Endothelial cell (in vitro differentiated cells): ENCODE measurements at places on chromosomes 16 and 17.
A peak's percentile ranks its signal among the peaks of the same experiment; 100 is the strongest.

GRCh38 chr16:85544016-85544415 is 69.1 kb upstream of the GSE1 start:
- no peak for DNase-seq
- peaks cover 4% of the 10 kb centered on the region for H3K36me3 ChIP-seq
- H3K27ac ChIP-seq, result no peak overlapping the region
- H3K4me3 ChIP-seq, result no peak overlapping the region
- peaks cover 13% of the 10 kb centered on the region for H3K4me1 ChIP-seq

DNA sequence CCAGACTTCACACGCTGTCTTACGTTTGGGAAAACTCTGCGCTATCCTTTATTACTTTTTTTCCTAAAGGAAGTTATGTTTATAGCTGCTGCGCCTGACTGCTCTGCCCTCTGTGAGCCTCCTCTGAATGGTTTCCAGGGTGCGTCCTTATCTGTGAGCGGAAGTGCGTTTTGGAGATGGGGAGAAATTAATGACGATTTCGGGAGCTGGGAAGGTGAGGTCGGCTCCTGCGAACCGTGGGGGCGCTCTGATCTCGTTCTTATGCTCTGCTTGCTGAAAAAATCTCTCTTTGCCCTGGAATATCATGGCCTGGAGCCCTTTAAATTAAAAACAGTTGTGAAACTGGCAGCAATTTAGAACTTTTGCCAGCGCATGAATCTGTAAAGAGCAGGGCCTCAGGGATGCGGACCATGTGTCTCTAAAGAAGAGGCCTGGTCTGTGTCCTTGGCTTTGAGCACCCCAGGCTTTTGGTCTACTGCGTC is 135.7 kb upstream of the ZFHX3 start:
- no peak for DNase-seq
- H3K27me3 ChIP-seq, result no peaks in the 10 kb centered on the region

GRCh38 chr17:73895157-73895556 is 250.9 kb upstream of the SDK2 start:
- H3K27me3 ChIP-seq, result peaks cover 4% of the 10 kb centered on the region
- H3K4me1 ChIP-seq, result no peaks in the 10 kb centered on the region
- no peak for DNase-seq
- H3K4me3 ChIP-seq, result no peak overlapping the region
- no peaks in the 10 kb centered on the region for H3K36me3 ChIP-seq

DNA sequence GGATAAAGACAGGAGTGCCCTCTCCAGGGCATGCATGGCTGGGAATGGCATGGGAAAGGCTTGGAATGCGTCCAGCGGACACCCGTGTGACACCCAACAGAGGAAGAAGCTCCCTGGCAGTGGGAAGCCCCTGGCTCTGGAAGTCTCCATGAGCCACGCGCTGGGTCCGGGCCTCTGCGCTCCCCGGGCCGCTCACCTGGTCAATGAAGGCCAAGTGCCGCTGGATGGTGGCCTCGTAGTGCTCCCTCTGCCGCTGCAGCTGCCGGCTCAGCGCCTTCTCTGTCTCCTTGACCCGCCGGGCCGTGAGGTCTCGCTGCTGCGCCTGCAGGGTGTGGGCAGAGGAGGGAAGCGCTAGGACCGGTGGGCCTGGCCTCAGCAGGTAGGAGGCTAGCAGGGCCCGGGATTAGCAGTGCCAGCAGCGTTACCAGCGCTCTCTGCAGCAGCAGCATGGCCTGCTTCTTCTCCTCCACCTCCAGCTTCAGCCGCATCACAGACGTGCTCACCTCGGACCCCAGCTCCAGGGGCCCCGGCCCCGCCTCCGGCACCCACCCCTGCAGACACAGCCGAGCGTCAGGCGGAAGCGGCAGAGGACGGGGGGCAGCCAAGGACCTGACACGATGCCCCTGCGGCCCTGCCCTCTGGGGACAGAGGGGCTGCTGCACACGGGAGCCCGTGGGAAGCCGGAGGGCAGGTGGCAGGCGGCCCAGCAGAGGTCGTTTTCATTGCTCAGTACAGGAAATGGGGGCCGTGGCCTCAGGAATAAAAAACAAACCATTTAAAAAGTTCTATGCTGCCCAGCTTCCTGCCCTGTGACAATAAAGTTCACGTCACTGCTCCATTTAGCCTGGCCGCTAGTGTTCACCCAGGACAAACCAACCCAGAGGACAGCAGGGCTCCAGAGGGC is 26.0 kb downstream of the CEP131 start:
- peaks cover 4% of the 10 kb centered on the region for H3K27me3 ChIP-seq
- H3K27ac ChIP-seq, result no peak overlapping the region
- no peak for DNase-seq
- H3K4me3 ChIP-seq, result no peak overlapping the region
- peaks cover 5% of the 10 kb centered on the region for H3K4me1 ChIP-seq

- no peak for DNase-seq
- H3K36me3 ChIP-seq, result peaks cover 16% of the 10 kb centered on the region
- no peak overlapping the region for H3K27ac ChIP-seq
- H3K27me3 ChIP-seq, result peaks cover 8% of the 10 kb centered on the region
- no peak overlapping the region for H3K4me3 ChIP-seq
Observed at GRCh38 chr17:74964988-74965622, 7.5 kb downstream of the HID1 start.

DNA sequence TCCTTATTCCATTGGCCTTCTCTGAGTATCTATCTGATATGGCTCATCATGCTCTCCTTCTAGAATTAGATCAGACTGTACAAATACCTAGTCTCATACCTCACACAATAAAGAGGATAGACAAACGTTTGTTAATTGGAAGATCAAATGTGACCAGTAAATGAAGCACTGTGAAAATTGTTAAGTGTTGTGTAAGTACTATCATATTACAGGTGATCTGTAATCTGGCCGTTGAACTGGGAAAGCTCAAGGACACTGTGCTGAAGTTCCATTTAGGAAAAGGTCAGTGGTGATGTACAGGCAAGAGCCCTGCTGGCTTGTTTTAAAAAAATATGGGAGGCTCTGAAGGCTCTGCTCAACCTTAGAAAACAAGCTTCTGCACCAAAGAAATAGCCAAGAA is 38.5 kb upstream of the CORO6 start:
- peaks cover 3% of the 10 kb centered on the region for H3K27me3 ChIP-seq
- H3K36me3 ChIP-seq, result peaks cover 21% of the 10 kb centered on the region
- H3K4me3 ChIP-seq, result peak overlapping the region; percentile 52

DNA sequence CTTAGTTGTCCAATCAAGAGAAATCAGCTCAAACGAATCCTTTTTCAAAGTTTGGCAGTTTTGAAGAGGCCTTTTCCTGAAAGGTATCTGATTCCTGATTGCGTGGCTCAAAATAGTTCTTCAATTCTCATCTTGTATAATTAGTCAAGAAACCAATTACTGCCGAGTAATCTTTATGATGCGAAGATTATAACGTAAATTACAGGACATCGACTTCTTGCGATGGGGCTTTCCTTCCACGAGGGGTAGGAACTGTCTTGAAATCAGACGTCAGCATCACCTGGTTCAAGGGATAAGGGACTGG is 644 bp upstream of the ARL2BP start:
- H3K36me3 ChIP-seq, result peaks cover 17% of the 10 kb centered on the region
- peak overlapping the region; percentile 91 for H3K27ac ChIP-seq
- H3K4me1 ChIP-seq, result peaks cover 5% of the 10 kb centered on the region
- peaks cover 8% of the 10 kb centered on the region for H3K27me3 ChIP-seq
- peak overlapping the region; percentile 91 for H3K4me3 ChIP-seq
- DNase-seq, result no peak

DNA sequence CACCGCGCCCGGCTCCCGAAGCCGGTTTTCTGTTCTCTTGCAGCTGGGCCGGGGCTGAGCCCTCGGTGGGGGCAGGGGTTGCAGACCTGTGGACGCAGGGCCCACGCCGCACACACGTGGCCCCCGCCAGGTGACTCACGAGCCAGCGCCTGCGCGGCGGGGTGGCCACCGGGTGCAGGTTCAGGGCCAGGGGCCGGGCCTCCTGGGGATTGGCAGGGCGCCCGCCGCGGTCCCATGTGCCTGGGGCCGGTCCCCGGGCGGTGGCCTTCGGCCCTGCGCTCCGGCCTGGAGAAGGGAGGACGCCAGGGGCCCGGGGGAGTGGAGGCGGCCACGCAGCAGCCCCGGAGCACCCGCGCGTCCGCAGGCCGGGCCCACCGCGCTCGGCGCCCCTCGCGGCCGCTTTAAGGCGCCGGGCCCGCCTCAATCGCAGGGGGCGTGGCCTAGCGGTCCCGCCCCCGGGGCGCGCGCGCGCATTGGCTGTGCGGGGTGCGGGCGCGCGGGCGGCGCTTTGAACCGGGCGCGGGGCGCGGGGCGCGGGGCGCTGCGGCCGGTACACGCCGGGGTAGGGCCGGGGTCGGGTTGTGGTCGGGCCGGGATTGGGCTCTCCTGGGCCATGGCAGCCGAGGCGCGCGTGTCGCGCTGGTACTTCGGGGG is at the start of gene SLC25A10:
TSS of gene SLC25A10 (plus strand) at position 471 of the 654 bp plus-strand sequence. CDS start at position 614, 143 bp downstream.
- H3K4me1 ChIP-seq, result peaks cover 17% of the 10 kb centered on the region
- peak within 1 kb of the TSS; percentile 37 for H3K27ac ChIP-seq
- peak within 1 kb of the TSS; percentile 89 for H3K4me3 ChIP-seq
- DNase-seq, result peak; percentile 75
- H3K36me3 ChIP-seq, result peaks cover 4% of the 10 kb centered on the region
- H3K27me3 ChIP-seq, result peaks cover 6% of the 10 kb centered on the region

GRCh38 chr17:58758890-58759289 is 3.2 kb downstream of the PPM1E start:
- H3K27ac ChIP-seq, result no peak overlapping the region
- peaks cover 2% of the 10 kb centered on the region for H3K27me3 ChIP-seq
- no peak for DNase-seq

DNA sequence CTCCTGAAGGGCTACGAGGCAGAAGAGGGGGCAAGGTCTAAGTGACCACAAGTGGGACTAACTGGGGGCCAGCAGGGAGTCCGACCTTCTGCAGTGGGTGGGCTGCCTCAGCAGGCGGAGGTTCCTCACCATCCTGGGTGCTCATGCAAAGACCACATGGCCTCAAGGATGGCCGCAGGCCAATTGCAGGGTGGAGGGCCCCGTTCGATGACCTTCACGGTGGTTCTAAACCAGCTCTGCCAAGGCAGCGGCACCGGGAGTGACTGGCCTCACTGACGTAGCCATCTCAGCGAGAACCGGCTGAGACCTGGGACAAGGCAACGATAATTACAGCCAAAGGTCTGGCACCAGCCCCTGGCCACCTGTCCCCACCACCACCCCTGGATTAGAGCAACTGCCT is 5.7 kb downstream of the SMIM5 start:
- no peak overlapping the region for H3K4me3 ChIP-seq
- peaks cover 2% of the 10 kb centered on the region for H3K4me1 ChIP-seq
- DNase-seq, result no peak

DNA sequence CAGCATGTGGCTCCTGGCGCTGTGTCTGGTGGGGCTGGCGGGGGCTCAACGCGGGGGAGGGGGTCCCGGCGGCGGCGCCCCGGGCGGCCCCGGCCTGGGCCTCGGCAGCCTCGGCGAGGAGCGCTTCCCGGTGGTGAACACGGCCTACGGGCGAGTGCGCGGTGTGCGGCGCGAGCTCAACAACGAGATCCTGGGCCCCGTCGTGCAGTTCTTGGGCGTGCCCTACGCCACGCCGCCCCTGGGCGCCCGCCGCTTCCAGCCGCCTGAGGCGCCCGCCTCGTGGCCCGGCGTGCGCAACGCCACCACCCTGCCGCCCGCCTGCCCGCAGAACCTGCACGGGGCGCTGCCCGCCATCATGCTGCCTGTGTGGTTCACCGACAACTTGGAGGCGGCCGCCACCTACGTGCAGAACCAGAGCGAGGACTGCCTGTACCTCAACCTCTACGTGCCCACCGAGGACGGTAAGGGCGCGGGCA is 645 bp downstream of the NLGN2 start:
- DNase-seq, result no peak
- peaks cover 13% of the 10 kb centered on the region for H3K27me3 ChIP-seq
- H3K4me1 ChIP-seq, result peaks cover 28% of the 10 kb centered on the region
- H3K36me3 ChIP-seq, result peaks cover 17% of the 10 kb centered on the region

DNA sequence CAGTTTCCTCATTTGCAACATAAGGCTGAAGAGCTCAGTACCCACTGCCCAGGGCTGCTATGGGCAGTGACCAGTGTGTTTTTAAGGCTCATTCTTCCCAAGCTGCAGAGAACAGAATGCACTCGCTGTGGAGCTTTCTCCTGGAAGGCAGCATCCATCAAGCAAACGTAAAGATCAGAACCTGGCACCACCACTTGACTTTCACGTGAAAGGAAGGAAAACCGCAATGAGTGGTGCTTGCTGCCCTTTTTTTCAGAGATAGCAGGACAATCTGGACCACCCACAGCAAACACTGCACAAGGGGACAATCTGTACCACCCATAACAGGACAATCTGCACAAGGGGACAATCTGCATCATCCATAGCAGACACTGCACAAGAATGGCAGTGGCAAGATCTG is 11.2 kb downstream of the CSNK1D start:
- DNase-seq, result no peak
- H3K4me1 ChIP-seq, result peaks cover 3% of the 10 kb centered on the region
- H3K27ac ChIP-seq, result no peak overlapping the region
- H3K36me3 ChIP-seq, result peaks cover 77% of the 10 kb centered on the region
- peaks cover 1% of the 10 kb centered on the region for H3K27me3 ChIP-seq

DNA sequence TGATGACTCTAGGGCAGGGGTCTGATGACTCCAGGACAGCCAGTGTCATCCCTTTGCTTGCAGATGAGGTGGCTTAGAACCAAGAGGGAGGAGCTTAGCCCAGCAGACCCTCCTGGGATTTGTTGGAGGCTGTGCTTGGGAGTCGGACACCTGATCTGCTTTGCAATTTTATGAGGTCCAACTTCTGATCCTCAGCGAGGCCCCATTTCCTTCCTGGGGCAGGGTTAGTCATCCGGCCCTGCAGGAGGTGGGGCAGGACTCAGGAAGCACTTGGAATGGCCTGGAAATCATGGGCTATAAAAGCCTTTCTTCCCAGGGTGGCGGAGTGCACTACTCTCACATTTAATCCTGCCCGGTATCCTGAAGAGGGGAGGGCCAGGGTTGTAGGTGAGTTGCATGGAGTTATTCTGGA is 168.5 kb downstream of the MSI2 start:
- H3K36me3 ChIP-seq, result no peaks in the 10 kb centered on the region
- peak overlapping the region; percentile 70 for H3K27ac ChIP-seq
- peaks cover 32% of the 10 kb centered on the region for H3K4me1 ChIP-seq
- peak; percentile 40 for DNase-seq
- no peak overlapping the region for H3K4me3 ChIP-seq

DNA sequence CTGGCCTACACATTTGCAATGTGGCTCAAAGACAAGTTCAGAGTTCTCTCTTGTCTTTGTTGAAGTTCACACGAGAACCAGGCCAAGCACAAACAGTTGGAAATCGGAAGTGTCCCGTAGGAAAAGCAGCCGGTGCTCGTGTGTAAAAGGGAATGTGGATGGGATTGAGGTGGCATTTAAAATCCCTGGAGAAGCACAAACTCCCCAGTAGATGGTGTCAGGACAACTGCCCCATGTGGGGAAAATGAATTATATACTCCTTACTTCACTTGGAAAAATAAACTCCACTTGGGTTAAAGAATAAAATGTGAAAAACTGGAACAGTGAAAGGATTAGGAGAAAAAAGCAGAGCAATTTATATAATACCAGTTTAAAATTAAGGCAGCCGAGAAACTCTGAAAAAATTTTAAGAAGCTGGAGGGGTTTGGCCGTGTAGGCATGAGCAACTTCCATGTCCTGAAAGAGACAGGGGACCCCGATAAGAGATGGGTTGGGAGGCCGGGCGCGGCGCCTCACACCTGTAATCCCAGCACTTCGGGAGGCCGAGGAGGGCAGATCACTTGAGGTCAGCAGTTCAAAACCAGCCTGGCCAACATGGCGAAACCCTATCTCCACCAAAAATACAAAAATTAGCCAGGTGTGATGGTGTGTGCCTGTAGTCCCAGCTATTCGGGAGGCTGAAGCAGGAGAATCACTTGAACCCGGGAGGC is 28.1 kb downstream of the CBFA2T3 start:
- H3K4me1 ChIP-seq, result no peaks in the 10 kb centered on the region
- no peak for DNase-seq
- no peaks in the 10 kb centered on the region for H3K36me3 ChIP-seq
- H3K4me3 ChIP-seq, result no peak overlapping the region
- H3K27me3 ChIP-seq, result no peaks in the 10 kb centered on the region
